Muscle of leg (tissue), 16 donors: ENCODE measurements at places on chromosomes 7 and 10. TPM values are rescaled to one million over a fixed set of nuclear protein-coding genes. Genes with fewer than 3 reads are reported as not detected.

PRLHR gene
- polyA plus RNA-seq = 0.12 TPM

SVIL gene
- 169 TPM for polyA plus RNA-seq

FAM25A gene
- not detected for polyA plus RNA-seq

IL15RA gene
- 1.1 TPM for polyA plus RNA-seq

RSPH10B2 gene
- polyA plus RNA-seq = 0.33 TPM

RAPGEF5 gene
- polyA plus RNA-seq = 17.2 TPM

ANKRD30A gene
- not detected for polyA plus RNA-seq

STRIP2 gene
- 10.1 TPM for polyA plus RNA-seq

PAX4 gene
- not detected for polyA plus RNA-seq

DNA sequence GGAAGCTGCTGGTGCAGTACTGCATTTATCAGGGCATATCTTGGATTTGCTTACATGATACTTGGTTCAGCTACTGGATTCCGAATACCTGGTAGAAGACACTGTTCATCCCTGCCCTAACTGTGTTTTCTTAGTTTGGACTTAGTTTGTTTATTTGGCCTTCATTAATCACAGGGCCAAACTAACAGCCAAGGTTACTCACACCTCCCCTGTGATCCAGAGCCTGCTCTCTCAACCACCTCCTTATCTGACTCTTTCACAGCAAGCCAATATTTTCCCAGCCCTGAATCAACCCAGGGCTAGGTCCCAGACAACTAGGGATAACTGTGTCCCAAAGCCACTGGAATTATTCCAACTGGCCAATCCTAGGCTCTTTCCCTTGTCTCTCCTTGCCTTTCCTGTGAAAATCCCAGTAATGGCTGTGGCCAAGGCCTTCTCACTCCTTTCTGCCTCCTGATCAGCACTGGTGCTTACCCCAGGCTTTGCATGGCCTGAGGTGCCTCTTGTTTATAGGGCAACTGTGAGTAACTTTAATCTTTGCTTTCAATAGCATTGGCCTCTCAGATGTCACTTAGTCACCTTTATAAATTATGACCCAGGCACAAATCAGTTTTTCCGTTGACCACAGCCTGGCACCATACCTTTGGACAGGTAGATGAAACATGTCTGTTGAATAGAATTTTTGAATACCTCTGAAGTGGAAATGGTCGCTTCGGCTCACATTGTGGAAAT, 9.3 kb upstream of the JCAD start:
- DNase-seq = no peak

DNA sequence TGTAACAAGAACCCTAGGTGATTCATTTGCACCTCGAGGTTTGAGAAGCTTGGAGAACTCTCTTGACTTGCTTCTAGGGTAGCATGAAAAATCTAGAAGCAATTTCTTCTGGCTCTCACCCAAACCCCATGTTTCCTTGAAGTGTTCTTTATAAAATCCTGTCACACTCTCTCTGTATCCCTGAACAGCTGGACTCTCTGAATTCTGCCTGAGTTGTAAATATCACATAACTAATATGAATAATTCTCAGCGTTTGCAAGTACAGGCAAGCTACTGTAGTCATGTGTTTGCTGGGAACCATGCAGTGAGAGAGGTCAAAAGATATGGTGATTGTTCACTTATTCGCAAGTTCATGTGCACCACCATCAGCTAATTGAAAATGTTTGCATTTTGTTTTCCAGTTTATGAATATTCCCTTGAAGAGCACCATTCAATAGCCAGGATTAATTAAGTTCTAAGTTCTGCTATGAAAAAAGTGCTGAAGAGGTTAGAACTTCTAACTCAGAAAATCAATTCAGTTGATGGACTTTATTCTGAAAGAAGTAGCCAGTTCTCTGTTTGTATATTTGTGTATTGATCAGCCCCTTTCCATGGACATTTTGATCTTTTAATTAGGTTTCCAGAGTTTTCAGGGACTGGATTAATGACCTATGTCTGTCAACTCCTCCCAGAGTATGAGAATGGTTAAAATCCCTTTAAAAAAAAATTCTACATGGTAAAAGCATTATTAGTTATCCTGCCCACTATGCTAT, 243.0 kb downstream of the PLXDC2 start:
- peak; percentile 78 for DNase-seq

GRCh38 chr7:108723381-108723814, 153.7 kb downstream of the DNAJB9 start:
- peak; percentile 86 for DNase-seq

GRCh38 chr10:67884313-67884841, at the start of gene SIRT1:
Gene SIRT1, plus strand, starts transcription at chr10:67884656. Its CDS starts 66 bp downstream, at chr10:67884722.
- DNase-seq = peak; percentile 98

DNA sequence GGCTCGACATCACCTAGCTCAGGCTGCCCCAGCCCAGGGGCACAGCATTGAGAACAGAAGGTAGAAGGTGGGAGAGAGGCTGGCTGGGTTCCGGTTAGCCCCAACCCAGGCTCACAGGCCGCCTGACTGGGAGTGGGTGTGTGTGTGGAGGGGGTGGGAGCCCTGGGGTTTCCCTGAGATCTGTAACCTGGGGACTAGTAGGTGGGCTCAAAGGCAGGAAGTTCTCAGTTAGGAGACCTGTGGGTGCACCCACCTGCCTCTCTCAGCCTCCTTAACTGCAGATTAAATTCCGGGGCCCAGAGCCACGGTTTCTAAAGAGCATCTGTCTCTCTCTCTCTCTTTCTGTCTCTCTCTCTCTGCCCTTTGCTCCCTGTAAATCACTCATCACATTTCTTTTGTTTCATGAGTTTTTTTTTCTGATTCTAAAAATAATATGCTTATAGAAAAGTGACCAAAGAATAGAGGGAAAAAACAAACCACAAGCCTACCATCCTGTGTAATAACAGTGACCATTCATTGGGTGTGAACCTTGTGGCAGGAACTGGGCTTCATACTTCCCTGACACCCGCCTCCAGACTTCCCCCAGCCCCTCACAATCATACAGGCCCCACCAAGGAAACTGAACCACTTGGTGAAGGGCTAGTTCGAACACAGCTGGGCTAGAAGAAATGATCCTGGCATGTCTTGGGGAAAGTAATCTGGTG, 83.4 kb upstream of the SMNDC1 start:
- no peak for DNase-seq

DNA sequence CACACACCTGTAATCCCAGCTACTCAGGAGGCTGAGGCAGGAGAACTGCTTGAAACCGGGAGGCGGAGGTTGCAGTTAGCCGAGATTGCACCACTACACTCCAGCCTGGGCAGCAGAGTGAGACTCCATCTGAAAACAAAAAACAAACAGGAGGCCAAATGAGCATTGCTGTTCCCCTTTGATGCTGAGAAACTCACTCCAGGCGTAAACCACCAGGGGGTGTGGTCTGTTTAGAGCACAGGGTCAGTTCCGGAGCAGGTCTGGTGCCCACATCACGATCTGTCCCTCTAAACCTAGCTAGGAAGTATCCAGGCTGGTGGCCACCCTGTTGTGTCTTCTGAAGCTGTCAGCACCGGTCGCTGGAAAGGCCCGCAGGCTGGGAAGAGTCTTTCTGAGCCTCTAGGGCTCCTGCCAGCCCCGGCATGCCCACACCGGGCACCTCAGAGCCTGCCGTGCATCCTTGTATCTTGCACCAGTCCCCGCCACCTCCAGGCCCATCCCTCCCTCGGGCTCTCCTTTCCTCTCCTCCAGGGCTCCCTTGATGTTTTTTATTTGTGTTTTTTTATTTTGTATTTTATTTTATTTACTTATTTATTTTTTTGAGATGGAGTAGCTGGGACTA, 66.3 kb upstream of the SH2B2 start:
- no peak for DNase-seq

DNA sequence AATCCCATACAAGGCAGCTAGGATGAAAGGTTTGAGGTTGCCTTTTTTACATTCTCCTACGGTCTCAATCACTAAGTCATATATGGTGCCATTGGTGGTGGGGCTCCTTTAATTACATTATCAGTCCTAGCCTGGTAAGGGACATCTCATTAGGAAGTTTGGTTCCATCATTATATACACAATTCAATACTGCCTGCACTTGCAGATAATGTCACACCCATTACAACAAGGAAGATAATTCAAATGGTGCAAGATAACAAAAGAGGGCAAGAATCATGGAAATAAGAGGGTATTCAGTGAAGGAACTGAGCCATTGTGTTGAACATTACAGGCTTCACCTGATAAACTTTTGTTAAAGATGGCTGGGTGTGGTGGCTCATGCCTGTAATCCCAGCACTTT, 1.7 kb upstream of the TMEM248 start:
- DNase-seq = no peak

- peak; percentile 57 for DNase-seq
These were observed 78.2 kb upstream of the STEAP1B start for GRCh38 chr7:22578007-22578733.

DNA sequence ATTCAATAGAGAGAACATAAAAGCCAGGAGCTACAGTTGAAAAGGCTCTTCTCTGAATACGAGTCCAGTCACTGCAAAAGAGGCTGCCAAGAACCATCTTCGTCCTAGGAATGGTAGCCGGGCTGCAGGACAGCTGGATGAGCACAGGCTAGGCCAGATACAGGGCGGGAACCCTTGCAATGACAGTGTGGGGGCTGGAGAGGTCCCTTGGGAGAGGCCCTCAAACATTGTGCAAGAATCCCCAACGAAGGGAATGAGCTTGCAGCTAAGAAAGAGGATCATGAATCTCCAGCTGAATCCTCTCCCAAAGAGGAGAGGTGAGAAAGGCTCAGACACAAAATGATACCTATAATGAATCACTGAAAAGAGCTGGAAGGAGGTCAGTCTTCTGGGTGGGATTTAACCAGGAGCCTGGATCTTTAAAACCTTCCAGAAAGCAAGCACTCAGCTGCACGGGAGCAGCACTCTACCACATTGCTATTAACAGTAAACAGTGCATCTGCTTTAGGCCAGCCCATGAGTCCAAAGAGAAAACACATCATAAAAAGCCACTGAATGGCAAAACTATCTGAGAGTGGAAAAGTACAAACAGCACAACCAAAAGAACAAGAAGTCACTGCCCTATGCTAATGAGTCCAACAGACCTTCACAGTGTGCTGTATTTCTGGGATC, 287.9 kb downstream of the TNS3 start:
- DNase-seq = peak; percentile 74

DNA sequence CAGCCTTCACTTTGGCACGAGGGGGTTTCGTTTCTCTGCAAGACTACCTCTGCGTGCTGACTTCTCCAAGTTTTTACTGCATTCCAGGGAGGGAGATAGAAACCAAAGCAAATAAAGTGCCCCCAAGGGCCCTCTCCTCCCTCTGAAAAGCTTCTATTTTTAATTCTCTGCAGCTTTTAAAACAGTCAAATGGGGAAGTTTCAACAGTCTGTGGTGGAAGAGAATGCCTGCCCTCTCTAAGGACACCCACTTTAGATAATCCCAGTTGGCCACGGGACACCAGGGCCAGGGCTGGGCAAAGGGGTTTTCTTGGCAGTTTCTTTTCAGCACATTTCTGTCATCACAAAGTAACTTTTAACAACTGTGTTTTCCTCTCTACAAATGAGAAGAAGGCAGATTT, 386.7 kb upstream of the NPVF start:
- peak; percentile 59 for DNase-seq

- DNase-seq = no peak
These were observed 320.0 kb upstream of the C7orf33 start for GRCh38 chr7:148270576-148270975.

- DNase-seq = no peak
These were observed 140.7 kb downstream of the VTI1A start for GRCh38 chr10:112587729-112588128.

DNA sequence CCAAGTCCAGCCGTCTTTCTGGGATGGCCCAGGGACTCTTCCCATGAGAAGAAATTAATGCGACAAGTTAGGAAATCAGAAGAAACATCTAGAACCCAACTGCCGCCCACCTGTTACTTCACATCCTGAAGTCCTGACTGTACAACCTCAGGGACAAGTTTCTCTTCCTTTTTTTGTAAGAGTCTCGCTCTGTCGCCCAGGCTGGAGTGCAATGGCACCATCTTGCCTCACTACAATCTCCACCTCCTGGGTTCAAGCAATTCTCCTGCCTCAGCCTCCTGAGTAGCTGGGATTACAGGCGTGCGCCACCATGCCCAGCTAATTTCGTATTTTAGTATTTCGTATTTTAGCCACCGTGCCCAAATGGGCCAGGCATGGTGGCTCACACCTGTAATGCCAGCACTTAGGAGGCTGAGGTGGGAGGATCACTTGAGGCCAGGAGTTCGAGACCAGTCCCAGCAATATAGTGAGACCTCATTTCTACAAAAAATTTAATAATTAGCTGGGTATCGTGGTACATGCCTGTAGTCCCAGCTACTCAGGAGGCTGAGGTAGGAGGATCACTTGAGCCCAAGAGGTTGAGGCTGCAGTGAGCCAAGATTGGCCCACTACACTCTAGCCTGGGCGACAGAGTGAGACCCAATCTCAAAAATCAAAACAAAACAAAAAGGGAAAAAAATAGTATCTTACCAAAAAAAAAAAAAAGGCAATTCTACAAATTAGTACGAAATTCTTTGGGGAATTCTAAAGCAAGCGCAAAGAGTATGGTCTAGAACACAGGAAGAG, 20.8 kb downstream of the LAT2 start:
- DNase-seq = no peak

DNA sequence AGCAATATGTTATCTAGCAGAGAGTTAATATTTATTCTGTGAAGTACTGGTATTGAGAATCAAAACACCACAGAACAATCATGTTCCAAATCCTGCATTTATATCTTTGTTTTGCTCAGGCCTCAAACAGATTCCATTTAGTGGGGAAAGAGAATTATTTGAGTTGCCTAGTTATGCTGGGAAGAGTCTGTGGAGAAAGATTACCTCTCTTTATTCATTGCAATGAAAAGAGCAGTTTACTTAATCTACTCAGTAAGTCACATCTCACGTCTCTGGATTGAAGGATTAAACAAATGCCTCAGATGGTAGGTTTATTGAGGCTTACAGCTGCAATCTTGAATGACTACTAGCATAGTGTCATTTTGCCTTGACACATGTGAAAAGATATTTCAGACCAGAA, 76.4 kb downstream of the RUNDC3B start:
- DNase-seq = no peak

DNA sequence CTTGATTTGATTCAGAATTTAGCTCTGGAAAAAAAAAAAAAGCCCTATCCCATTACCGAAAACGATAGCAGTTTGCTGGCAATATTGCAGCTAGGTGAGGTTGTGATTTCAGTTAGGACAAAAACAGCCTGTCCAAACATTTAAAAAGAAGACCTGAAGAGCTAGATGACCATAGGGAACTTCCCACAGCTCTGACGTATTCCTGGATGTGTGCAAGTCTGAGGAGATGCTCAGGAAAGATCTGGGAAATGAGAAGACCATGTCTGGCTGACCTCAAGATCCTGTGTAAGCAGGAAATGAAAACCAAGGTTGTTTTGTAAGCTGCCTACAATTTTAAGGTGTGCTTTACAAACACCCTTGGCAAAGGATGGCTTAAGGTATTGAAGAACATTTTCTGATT, 88.7 kb downstream of the RAMP3 start:
- DNase-seq = no peak

- no peak for DNase-seq
These were observed 154.8 kb downstream of the RAPGEF5 start for GRCh38 chr7:22202141-22202540.

- DNase-seq = peak; percentile 91
These were observed at the start of gene CRCP for GRCh38 chr7:66114743-66115649. Gene CRCP, plus strand, starts transcription at chr7:66114847. Its CDS starts 116 bp downstream, at chr7:66114963.
